Prostate gland (tissue), 2 donors: ENCODE measurements at places on chromosomes 11 and 22.

- no peak for DNase-seq
Observed at GRCh38 chr22:23220485-23221350, 40.4 kb downstream of the BCR start.

DNA sequence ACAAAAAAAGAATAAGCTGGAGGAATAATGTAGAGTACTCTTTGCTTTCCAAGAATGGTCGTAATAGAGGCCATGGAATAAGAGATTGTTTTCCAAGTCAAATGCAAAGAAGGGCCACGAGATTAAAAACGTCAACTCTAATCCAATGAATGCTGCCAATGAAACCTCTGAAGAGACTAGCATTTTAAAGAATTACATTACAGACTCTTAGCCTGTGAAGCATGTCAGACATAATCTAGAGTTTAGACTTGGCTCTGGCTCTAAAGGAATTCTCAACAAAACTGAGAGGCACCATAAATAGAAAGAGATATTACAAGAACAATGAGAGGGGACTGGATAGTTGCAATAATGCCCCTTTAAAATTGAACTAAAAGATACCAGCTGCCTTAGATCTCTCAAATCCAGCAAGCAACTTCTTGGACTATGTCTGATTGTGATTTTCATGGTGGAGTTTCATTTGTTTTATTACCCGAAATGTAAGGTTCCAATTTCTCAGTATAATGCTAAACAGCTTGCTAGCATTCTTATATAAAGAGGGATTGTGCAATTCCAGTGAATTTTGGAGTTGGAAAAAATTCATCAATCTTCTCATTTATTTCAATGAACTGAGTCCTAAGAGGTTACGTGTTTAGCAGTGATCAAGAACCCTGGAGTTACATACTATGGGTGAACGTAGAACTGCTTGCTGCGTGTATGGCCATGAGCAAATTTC, 5.6 kb downstream of the ETS1 start:
- DNase-seq, result no peak

DNA sequence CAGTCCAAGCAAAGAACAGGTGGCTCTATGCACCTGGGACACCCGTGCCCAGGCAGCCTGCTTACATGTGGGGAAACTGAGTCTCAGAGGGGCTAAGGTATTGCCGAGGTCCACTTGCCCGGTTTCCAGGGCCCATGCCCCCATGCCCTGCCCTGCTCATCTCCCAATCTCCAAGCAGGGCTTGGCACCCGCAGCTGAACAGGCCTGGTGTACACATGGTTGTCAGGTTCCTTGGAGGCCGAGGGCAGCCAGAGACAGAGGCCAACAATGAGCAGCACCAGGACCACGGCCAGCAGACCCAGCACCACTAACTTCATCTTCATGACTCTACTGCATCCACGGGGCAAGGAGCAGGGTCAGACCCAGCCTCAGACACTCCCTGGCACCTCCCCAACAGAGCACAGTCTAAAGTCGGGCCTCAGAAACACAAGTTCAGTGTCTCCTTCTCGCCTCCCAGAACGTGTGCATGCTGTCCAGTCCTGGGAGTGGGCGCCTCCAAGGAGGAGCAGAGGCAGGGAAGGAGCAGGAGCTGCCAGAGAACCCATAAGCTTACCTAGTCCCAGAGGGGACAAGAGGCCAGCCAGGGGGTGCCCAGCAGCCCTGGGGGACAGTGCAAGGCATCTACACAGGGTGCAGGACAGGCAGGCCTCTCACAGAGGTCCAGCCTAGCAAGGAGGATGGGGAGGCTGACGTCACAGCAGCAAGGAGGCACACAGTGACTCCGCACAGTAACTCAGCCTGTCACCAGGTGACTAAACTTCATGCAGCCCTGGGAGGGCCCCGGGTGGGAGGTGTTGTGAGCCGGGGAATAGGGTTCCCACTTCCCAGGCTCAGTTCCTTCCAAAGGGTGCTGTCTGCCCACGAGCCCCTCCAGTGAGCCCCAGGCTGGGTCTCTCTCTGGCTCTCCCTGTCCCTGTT, 20.2 kb upstream of the RGL4 start:
- DNase-seq, result no peak

DNA sequence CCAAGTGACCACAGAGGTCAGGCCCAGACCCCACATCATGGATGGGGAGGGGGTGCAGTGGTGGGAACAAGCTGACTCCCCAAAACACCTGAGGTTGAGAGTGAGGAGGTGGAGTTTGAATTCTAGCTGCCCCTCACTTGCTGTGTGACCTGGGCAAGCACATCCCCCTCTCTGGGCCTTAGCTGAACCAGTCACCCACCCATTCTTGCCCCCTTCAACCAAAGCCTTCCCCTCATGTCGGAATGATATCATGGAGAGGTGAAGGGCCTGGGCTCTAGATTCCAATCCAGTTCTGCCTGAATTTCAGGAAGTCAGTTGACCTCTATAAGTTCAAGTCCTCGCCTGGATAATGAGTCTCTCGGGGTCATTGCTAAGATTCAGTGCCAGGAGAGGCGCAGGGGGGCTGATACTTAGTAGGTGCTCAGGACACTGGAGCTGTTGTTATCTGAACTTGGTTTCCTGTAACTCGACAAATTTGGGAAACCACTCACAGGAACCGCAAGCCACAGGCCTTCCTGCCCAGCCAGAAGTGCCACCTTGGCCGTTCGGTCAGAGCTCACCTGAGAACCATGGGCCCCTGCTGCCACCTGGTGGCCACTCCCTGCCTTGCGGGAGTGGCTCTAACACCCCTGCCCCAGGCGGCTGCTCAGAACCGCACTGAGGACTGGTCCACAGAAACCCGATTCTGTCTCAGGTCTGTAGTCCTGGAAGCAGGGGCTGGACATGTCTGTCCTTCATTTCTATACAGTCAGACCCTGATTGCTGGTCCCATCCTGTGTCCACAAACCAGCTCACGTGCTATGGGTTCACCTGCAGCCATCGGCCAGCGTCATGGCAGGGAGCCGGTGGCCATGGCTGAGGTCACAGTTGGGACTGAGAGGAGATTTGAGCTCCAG, 6.9 kb downstream of the CDC42EP1 start:
- peak; percentile 90 for DNase-seq

DNA sequence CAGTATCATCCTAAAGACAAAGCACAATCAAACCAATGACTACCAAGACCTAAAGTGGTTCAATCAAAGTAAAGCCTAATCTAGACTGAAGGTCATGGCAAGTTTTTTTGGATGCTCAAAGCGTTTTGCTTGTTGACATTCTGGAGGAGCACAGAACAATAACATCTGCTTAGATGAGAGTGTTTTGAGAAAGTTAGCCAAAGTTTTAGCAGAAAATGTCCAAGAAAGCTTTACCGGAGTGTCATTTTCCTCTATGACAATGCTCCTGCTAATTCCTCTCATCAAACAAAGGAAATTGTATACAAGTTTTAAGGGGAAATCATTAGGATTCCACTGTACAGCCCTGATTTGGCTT, 256.9 kb upstream of the FAT3 start:
- no peak for DNase-seq

- DNase-seq, result peak; percentile 62
Observed at GRCh38 chr22:18091916-18092526, 14.2 kb downstream of the PEX26 start.

GRCh38 chr22:44424867-44425693, 73.0 kb downstream of the RTL6 start:
- no peak for DNase-seq

DNA sequence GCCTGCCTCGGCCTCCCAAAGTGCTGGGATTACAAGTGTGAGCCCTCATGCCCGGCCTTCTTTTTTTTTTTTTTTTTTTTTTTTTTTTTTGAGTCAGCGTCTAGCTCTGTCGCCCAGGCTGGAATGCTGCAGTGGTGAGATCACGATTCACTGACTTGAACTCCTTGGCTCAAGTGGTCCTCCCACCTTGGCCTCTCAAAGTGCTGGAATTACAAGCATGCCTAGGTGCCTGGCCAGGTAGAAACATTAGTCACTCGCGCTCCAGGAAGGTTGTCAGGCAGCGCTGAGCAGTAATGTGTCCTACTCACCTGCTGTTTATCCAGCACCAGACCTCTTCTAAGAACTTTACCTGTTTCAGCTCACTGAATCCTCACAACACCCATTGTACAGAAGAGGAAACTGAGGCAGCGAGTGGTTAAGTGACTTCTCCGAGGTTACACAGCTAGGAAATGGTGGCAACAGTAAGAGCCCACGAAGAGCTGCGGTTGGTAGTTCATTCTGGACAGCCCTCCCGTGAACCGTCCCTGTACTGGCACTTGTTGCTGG, 496 bp upstream of the CST6 start:
- DNase-seq, result peak; percentile 28

- DNase-seq, result no peak
Observed at GRCh38 chr22:35590634-35591295, 26.4 kb downstream of the MB start.

- no peak for DNase-seq
Observed at GRCh38 chr11:1272531-1272930, 36.9 kb downstream of the TOLLIP start.

DNA sequence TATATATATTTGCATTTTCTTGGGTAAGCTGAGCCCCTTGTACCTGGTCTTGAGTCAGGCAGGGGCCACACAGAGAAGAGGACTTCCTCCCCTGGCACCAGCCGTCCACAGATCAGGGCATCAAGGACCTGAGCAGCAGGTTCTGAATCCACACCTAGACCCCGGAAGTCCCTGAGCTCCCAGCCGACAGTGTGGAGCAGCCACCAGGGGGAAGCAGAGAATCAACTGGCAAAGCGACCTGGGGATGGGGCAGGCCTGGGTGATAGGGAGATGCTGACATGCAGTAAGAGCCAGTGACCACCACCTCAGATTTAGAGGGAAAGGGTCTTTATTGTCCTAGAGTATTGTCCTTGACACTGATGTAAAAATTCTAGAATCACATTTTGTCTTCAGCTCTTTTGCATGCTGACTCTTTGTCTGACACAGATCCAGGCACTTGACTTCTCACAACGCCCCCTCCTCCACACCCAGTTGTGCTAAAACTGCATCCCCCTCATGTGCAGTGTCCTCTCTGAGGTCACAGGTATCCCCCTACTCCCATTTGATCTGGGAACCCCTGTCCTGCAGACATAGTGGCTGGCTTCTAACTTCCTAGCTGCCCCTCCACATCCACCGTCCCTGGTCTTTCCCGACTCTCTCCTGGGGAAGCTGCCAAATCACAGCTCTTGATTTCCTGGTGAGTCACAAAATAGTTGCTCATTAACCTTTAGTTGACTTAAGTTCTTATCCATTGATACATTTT, 109.3 kb downstream of the GGTLC2 start:
- DNase-seq, result peak; percentile 27

GRCh38 chr11:8566613-8567210, 27.3 kb downstream of the STK33 start:
- no peak for DNase-seq

DNA sequence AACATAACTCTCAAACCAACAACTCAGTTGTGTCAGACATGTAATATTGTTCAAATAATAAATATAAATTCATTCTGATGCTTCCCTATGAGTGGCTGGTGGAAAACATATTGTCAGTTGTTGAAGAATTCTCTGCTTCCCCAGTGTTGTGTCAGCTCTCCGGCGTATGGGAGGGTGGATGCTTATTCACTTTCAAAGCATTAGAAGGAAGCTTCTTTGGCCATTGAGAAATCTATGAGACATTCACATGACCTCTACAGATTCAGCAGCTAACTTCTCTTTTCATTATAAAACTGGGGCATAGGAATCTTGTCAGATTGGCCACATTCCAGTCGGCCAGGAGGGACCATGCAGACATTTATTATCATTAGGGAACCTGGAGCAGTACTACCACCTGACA, 2.9 kb downstream of the OR51V1 start:
- DNase-seq, result no peak
